ENCODE measurements at places on chromosomes 12 and 14. TPM values are rescaled to one million over a fixed set of nuclear protein-coding genes. Genes with fewer than 3 reads are reported as not detected.

The SNW1 gene
- 104 TPM for total RNA-seq

The SNAPC1 gene
- total RNA-seq = 49.6 TPM

The AMDHD1 gene
- 15.6 TPM for total RNA-seq

DNA sequence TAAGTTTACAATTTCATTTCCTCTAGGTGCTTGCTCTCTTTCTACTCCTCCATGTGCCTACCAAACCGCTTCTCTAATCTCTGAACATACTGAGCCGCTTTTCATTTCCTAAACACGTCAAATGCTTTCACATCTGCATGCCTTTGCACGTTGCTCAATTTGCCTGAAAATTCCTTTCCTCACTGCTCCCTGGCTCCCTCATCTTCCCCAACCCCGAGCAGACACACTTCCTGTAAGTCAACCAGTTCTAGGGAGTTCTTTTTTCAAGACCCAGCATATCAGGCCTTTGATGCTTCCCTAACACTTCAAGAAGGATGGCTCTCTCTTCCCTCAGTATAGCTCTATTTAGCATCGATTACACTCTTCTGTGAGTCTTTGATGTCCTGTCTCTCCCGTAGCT, 50.3 kb downstream of the LMO3 start:
- DNase-seq = no peak

- no peak for DNase-seq
Observed at GRCh38 chr12:2687058-2687457, 107.7 kb upstream of the FKBP4 start.
